Fibroblast of villous mesenchyme (primary cell): ENCODE measurements at places on chromosomes 11 and 22. TPM values are rescaled to one million over a fixed set of nuclear protein-coding genes. Genes with fewer than 3 reads are reported as not detected.

Gene WDR74
- total RNA-seq, result 36.1 and 39.7 TPM in 2 replicates

Gene LPXN
- 3.5 and 13.9 TPM in 2 replicates for total RNA-seq

Gene AGBL2
- total RNA-seq, result 0.64 and 1.3 TPM in 2 replicates

Gene CNIH2
- total RNA-seq, result 0.43 and 0.64 TPM in 2 replicates

Gene TBX10
- total RNA-seq, result not detected in 2 replicates

Gene SMIM38
- total RNA-seq, result under 0.01 TPM in 2 replicates

Gene ART1
- not detected in 2 replicates for total RNA-seq
